ENCODE measurements at places on chromosomes 5 and 9. TPM values are rescaled to one million over a fixed set of nuclear protein-coding genes. Genes with fewer than 3 reads are reported as not detected.

TAS2R1 gene
- polyA plus RNA-seq, result not detected

GRCh38 chr9:6843742-6844141 lies 86.0 kb downstream of the KDM4C start:
- DNase-seq, result no peak

PALM2AKAP2 gene
- 2.3 TPM for polyA plus RNA-seq

GAPT gene
- not detected for polyA plus RNA-seq

DNA sequence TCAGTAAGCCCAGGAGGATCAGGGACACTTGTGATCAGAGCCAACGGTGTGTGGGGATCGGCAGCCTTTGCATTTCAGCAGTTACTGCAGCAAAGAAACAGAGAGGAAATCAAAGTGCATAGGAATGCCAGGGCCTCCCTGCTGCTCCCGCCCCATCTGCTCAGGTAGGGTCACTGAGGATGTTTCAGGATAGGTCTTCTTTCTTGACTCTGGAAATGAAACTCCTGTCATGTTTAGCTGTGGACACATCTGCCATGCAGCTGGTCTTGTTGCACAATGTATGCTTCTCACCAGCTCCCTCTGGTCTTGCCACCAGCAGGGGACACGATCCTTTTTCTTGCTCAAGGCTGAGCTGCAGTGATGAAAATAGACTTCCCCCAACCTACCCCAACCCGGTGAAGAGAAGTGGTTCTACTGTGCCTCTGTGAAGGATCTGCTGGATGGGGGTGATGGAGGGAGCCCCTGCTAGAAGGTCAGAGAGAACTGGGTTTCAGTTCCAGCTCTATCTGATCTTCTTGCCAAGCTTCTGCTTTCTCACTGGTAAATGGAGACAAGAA lies 185.2 kb upstream of the KLF4 start:
- DNase-seq, result no peak

GRXCR2 gene
- polyA plus RNA-seq, result 0.03 TPM

RASEF gene
- 0.08 TPM for polyA plus RNA-seq

DNA sequence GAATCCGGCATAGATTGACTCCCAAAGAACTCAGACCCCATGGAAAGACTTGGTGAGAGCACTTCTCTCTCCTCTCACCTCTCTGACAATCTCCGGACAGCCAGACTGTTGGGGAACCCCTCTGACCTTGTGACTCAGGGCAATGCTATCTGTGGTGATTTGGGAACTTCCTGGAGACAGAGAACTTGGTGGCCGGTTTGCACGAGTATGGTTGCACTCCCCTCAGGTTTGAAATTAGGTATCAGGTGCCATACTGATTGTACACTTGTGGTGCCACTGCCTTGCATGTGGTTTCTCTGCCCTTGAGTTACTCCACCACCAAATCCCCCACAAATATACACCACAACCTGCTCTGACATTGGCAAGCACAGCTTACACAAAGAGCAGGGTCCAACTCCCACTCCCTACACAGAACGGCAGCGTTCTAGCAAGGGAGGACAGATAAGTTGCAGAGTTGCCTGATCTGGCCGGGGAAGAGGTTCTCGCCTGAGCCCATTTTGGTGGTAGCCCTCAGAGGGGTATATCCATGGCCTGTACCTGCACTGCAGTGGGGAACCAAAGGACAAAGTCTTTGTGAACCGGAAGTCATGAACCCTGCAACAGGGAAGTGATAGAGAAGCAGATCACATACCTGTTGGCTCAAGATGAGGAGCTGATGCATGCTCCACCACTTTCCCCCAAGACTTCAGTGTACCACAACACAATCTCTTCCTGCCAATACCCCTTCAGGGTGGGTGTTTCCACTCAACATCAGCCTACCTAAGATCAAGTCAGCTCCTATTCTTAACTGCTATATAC lies 255.1 kb downstream of the MCTP1 start:
- no peak for DNase-seq

MPDZ gene
- 9.0 TPM for polyA plus RNA-seq

DNA sequence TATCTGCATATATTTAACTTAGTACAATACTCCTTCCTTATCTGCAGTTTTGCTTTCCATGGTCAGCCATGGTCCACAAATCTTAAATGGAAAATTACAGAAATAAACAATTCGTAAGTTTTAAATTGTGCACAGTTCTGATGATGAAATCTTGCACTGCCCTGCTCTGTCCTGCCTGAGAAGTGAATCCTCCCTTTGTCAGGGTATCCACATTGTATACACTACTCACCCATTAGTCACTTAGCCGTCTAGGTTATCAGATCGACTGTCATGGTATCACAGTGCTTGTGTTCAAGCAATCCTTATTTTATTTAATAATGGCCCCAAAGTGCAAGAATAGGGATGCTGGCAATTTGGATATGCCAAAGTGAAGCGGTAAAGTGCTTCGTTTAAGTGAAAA lies 8.3 kb upstream of the YTHDC2 start:
- DNase-seq, result no peak

GRCh38 chr5:882253-883183 lies 10.1 kb downstream of the BRD9 start:
- DNase-seq, result no peak

DNA sequence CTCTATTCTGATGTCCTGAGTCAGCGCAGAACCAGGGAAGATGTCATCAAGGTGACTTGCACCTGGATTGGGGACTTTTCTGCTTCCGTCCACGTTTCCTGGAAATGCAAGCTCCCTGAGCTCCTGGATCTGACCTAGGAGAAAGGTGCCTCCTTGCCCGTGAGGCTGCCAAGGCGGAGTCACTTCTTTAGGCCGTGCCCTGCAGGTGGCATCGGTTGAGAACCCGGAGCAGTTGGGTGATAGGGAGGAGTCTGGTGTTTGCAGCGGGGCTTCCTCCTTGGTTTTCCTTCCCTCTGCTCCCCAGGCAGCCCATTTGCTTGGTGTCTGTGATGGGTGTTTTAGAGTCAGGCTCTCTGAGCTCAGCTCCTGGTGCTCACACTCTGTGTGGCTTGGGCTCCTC lies 15.2 kb downstream of the NANS start:
- DNase-seq, result no peak

- no peak for DNase-seq
Measured at GRCh38 chr9:78101247-78101646, 69.6 kb upstream of the GNAQ start.

DNA sequence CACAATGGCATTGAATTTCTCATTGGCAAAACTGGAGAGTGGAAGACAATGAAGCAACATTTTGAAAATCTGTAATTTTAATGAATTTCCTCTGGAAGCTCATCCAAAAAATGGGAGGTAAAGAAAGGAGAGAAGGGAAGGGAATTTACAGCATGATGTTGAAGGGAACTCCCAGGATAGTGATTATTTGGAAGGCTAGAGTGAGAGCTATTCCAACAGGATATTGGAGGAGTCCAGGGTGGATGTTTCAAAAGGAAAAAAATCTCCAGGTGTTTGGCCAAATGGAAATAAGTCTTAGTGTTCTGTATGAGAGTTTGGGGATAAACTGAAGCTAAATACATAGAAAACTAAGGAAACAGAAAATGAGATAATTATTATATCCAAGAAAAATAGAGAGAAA lies 106.2 kb downstream of the IZUMO3 start:
- DNase-seq, result no peak

GRCh38 chr5:172559004-172559932 lies 81.8 kb upstream of the NEURL1B start:
- no peak for DNase-seq

- DNase-seq, result peak; percentile 44
Measured at GRCh38 chr5:110880413-110880812, 141.6 kb downstream of the SLC25A46 start.

GARIN3 gene
- not detected for polyA plus RNA-seq

PAEP gene
- not detected for polyA plus RNA-seq

FBP2 gene
- not detected for polyA plus RNA-seq

- no peak for DNase-seq
Measured at GRCh38 chr5:499233-500209, 24.7 kb downstream of the SLC9A3 start.

ORM2 gene
- polyA plus RNA-seq, result not detected

DNA sequence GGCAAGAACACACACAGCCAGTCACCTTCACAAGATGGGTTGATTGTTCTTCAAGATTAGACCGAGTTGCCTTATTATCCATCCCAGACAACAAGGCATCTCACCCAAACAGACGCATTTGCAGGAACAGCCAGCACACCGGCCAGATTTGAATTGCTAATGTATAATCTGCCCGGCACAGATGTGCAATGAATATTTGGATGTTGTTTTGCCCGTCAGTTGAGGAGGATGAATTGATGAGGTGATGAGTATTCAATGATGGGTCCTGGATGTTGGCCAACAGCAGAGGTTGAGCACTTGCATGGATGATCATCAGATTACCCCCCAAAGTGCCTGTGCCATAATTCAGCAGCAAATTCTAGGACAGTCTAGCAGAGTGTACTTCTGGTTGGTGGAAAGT lies 20.1 kb downstream of the ALG2 start:
- no peak for DNase-seq

SECISBP2 gene
- 24.3 TPM for polyA plus RNA-seq

- no peak for DNase-seq
Measured at GRCh38 chr5:133251296-133252132, 199.7 kb downstream of the HSPA4 start.

CCDC171 gene
- 0.46 TPM for polyA plus RNA-seq

DNA sequence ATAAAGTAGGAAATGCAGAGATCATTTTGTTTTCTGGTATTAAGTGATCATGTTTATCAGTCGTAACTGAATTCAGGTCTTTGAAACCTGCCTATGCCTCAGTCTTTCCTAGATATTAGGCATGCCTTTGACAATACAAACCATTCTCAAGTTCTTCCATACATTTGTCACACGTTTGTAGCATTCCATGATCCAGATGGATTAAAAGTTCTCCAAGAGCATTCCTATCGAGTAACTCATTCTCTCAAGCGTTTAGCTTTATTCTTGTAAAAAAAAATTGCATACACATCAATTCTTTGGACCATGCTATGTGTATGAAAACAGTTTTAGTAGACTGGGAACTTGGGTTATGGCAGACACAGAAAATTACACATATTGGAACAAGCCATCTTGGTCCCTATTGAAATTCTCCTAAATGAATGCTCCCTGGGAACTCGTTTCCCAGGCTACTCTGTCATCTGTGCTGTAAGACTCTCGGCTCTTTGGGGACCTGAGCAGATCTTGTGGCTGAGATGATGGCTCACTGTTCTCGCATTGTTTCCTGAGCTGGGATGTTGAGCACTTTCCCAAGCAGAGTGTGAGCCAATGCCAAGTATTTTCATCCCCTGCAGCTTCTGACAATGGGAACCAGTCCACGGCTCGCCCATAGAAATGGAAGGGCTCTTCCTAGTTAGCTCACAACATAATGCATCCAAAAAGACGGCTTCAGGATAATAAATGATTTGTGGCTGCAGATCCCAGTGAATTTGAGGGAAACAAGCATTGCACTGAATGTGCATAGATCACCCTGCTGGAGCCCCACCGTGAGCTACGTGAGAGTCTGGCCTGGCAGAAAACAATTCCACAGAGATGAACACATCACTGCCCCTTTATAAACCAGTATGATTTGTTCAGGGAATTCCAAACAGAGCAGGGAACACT lies 230.2 kb downstream of the IRX1 start:
- DNase-seq, result no peak

GRCh38 chr9:33835625-33836260 lies 18.8 kb downstream of the UBE2R2 start:
- no peak for DNase-seq

GRCh38 chr5:109083937-109084336 lies 325.8 kb downstream of the PJA2 start:
- DNase-seq, result no peak

DNA sequence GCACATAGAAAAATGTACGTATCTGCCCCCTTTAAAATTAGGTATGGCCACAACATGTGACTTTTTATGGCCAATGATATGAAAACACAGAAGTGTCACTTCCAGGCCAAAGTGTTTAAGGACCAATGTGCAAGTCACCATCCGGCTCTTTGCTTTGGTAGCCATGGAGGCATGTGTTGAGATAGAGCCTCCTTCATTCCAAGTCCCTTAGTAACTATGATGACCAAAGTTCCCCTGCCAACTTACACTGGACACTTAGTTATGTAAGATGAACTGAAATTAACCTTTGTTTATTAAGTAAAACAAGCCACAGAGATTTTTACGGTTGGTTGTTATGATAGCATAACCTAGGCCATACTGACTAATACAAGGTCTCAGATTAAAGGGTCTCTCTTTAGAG lies 51.0 kb downstream of the FBN2 start:
- no peak for DNase-seq

DNA sequence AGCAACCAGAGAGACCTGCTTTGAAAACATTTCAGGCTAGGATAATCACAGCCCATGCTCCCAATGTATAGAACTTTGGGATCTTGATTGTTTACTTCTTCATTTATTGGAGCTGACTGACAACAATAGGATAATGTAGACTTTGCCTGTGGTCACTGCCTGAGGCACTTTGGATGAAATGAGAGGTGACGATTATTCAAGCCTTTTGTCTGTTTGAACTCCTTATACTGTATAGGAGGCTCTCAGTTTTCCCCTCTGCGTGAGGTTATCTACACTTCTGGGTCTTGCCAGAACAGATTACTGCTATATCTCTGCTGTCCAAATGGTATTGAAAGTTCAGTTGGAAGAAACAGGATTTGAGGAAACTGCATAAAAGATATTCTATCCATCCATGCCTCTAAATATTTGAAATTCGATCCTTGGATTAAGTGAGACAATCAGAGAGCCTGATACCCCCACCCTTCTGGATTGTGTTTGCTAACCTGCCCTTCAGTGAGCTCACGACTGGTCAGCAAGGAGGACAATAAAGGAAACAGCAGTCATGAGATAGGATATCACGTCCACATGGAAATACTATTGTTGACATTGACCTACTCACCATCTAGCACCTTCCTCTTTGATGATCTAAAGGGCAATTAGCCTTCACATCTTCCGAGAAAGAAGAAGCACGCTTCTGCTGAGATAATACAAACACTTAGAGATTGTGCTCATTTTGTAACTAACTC lies 98.1 kb downstream of the DOCK8 start:
- no peak for DNase-seq

- no peak for DNase-seq
Measured at GRCh38 chr5:147578228-147579024, 68.6 kb upstream of the DPYSL3 start.

SLC34A3 gene
- polyA plus RNA-seq, result not detected
